ENCODE measurements at places on chromosomes 2 and 18.

DNA sequence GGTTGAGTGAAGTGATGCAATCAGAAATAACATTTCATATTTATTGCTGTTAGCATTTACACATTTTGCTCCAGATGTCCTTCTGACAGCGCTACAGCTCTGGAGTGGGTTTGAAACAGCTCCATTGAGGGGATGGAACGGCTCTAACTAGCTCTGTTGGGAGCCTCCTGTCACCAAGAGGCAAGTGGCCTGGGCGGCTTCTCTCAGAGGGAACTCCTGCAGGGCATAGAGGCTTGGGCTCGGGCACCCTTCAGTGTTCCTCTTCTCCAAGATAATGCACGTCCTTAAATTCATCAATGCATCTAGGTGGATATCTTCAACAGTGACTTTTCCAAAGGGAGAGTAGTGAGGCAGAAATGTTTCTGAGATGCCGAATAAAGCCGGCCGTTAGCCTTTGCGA, 122.5 kb downstream of the CNTNAP5 start:
- DNase-seq = no peak

GRCh38 chr2:144999071-144999875, 479.4 kb upstream of the ZEB2 start:
- no peak for DNase-seq

DNA sequence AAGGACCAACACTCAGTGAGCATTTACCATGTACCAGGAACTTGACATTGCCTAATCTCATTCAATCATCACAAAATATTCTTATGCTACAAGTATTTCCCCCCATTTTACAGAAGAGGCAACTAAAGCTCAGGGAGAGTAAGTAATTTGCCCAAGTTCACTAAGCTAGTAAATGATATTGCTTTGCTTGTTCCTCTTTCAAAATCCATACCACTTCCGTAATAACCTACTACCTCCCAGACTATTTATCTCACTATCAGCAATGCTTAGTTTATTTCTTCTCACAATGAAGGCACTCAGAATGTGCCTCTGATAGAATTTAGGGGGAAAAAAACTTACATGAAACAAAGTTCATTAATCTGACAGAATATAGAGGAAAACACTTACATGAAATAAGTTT, 1070.9 kb upstream of the FANCL start:
- DNase-seq = no peak

GRCh38 chr2:180583441-180584140, 396.8 kb upstream of the UBE2E3 start:
- no peak for DNase-seq

DNA sequence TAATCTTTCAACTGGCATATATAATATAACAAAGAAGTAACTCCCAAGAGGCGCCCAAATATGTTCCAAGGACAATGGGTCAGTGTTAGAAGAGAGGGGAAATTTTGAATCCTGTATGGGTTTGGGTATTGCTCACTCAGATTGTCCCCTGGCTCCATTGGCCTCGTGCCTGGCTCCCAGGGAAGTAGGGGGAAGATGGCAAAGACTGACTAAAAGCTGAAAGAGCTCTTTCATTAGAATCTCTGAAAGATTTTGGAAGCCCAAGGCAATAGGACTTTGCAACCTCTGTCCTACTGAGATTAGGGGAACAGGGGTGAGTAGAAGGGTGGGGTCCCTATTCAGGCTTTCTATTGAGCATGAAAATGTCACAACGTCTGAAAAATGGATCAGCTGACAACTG, 1272.8 kb upstream of the ZEB2 start:
- DNase-seq = no peak

GRCh38 chr18:45751766-45752165, 27.8 kb downstream of the SLC14A1 start:
- no peak for DNase-seq

DNA sequence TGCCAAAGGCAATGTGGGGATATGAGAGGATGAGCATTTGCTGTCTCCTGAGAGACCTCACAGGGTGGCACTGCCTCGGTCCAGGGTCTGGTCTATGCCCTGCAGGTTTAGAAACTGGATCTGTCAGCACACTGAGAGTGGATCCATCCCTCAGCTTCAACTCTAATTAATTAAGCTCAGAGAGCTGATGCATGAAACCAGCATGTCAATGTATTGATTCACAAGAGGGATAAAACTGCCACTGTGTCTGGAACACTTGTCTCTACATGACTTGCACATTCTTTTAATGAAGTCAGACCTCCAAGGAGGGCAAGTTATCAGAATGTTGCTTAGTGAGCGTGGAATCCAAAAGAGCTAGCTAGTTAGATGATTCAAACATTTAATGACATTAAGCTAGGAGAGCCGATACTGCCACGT, 22.5 kb upstream of the POLE4 start:
- no peak for DNase-seq

DNA sequence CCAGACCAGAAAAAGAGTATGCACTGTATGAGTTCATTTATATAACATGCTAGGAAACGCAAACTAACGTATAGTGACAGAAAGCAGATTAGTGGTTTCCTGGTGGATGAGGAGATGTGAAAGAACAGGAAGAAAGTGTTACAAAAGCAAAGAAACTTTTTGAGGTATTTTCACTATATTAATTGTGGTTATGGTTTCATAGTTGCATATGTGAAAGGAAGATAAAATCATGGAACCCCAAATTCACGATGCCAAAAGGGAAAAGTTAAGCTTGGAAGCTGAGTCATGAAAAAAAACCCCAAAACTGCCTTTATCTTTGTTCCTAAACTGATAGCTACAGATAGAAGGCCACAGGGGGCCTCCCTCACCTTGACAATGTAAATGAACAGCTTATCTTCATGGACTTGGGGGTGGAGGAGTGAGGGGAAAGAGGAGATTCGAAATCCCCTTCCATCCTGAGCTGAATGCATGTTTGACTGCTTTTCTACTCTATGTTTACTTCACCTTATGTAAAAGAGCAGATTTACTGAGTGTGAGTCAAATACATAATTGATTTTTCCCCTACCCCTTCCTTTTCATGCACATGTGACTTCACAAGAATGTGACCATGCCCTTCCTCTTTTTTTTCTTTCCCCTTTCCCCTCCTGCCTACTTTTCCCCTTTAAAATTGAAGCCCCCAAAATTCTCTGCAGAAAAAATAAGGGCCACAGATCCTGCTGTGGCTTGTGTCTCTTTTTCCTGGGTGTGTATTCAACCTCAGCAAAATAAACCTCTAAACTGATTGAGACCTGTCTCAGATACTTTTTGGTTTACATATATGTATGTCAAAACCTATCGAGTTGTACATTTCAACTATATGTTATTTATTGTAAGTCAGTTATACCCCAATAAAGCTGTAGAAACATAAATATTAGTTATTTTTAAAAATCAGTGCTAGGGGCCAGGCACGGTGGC, 100.1 kb upstream of the TLK1 start:
- DNase-seq = no peak

DNA sequence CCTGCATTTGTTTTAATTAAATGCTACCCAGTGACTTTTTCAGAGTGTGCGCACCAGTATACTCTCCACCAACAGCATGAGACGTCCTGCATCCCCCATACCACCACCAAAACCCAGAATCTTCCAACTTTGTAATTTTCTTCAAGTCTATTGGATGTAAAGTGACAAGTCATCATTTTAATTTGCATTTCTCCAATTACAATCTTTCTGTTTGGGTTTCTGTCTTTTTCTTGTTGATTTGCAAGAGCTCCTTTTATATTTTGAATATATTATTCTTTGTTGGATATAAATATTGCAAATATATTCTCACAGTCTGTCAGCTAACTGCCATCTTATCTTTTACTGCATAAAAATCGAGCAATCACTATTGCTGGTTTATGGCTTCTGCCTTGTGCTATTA, 96.6 kb downstream of the FAM168B start:
- no peak for DNase-seq

GRCh38 chr18:62001396-62001795, 108.6 kb upstream of the RNF152 start:
- DNase-seq = no peak

- no peak for DNase-seq
Observed at GRCh38 chr2:10329580-10329879, 26.8 kb downstream of the HPCAL1 start.

- DNase-seq = no peak
Observed at GRCh38 chr2:16962505-16962904, 296.9 kb upstream of the CYRIA start.

Measured in erythroblast (primary cell).